Stimulated activated CD8-positive, alpha-beta memory T cell treated with anti-CD3 and anti-CD28 coated beads, Interleukin-12 subunit alpha, Interleukin-12 subunit beta, amount 100 ng/mL, for 1 hour (primary cell): ENCODE measurements at places on chromosomes 6 and 20.

GRCh38 chr20:58927490-58928061 is 53.5 kb upstream of the NELFCD start:
- no peak for DNase-seq

GRCh38 chr6:135577059-135577538 is 79.6 kb upstream of the AHI1 start:
- no peak for DNase-seq

DNA sequence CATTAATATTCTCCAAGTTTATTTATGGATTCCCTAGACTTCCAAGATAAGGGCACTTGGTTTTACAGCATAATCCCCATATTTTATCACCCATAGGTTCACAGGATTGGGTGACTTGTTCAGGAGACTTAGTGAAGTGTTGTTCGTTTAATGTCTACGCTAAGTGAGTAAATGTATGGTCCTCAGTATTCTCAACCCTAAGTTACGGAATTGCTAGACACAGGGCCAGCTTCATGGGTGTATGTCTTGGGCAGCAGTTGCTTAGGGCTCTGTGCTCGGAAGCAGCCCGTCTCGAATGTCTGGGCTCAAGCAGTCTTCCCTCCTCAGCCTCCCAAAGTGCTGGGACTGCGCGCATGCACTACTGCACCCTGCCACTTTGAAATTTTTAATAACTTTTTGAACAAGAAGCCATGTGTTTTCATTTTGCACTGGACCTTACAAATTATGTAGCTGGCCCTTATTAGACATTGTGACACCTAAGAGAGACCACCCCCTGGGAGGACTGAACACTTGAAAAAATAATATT is 91.5 kb upstream of the ZNF217 start:
- no peak for DNase-seq

DNA sequence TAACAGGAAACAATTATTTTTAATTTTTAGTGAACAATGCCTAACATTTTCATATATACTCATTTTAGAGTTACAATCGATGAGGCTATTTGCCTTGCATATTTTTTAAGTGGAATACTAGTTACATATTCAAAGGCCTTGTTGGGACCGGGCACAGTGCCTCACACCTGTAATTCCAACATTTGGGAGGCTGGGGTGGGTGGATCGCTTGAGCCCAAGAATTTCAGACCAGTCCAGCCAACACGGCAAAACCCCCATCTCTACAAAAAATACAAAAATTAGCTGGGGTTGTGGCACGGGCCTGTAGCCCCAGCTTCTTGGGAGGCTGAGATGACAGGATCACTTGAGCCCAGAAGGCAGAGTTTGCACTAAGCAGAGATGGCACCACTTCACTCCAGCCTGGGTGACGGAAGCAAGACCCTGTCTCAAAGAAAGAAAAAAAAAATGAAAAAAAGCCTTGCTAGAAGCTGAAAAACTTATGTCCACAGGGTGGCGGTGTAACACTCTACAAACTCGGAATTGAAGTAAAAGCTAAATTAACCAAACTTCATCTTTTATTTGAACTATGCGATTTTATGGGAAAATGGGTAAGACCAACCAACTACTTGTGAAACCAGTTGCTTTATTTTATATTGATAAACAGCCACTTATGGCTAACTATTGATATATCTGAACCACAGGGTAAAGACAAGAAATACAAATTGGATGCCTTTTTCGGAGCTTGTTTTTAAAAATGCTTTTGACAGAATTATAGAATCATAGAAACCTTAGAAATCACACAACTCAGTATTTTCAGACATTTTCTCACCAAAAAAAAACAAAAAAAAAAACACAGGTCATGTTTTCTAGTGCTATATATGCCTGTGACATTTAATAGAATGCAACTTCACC is 24.1 kb upstream of the ROS1 start:
- peak; percentile 32 for DNase-seq

DNA sequence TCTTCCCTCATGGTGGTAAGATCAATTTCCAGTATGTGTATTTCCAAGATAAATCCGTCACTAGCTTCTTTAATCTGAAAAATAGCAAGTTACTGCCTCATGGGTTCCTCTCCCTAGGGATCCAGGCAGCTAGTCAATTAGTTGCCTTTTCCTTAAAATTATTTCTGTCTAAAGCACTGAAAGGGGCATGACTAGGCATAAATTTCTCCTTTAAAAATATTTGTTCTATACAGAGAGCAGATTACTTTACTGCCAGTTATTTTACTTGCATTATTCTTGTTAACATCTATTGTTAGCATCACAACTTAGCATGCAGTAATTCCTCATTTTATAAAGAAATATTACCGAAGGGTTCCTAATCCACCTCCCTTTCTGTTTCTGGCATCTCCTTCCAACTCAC is 1.4 kb downstream of the MTCL3 start:
- DNase-seq = no peak

DNA sequence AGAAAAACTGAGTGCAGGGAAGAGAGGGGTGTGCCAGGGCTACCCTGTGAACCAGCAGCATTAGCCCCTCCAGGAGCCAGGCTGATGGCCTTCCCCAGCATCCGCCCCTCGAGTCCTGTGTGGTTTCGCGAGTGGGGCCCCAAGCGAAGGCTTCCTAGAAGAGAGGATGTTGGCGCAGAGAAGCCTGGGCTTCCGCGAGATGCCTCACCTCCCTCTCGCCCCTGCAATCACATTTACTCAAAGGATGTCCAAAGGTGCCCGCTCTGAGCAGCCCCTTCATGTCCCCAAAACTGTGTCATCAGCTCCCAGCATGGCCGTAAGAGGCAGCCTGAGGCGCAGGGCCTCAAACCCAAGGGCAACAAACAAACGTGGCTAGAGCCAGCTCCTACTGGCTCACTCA is 111.7 kb downstream of the PREX1 start:
- no peak for DNase-seq

DNA sequence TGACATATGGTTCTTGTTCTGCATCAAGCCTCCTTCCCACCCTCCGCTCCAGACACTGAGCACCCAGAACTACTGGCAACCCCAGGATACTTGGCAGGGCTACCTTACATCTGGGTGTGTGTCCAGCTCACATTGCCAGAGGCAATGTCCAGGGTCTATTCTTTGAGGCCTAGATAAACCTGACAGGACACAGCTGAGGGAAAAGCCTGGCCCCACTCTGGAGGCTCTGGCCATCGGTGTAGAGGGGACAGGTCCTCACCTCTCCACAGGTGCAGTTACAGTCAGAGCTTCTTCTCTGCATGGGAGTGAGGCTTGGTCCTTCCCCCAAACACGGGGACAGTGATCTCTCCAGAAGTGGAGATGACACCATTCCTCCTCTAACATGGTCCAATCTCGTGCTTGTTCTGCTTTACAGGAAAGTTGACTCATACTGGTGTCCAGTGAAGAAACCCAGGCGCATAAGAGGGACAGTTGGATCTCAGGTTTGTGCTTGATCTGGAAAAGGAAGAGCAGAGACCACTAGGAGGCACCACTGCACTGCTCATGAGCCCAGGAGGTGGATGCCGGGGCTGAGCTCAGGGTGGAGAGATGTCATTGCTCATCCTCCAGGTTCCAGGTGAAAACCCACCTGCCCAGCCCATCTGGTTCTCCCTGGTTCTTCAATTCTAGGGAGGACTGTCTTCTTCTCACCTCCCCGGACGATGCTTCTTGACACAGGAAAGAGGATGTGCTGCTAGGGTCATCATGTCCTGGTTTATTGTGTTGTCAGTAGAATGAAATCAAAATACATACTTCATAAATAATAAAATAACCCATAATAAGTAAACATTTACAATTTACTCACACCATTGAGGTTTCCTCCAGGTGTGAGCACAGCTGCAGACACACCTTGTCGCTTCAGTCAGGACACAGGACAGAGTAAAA is 14.7 kb downstream of the HLA-F start:
- DNase-seq = peak; percentile 54

- no peak for DNase-seq
Observed at GRCh38 chr6:15969236-15969778, 159.6 kb upstream of the MYLIP start.

GRCh38 chr20:38859070-38859690 is 53.7 kb downstream of the PPP1R16B start:
- DNase-seq = no peak
